ENCODE measurements at places on chromosomes 1 and 21.

GRCh38 chr1:194929357-194929756 lies 1678.9 kb downstream of the KCNT2 start:
- DNase-seq = no peak

DNA sequence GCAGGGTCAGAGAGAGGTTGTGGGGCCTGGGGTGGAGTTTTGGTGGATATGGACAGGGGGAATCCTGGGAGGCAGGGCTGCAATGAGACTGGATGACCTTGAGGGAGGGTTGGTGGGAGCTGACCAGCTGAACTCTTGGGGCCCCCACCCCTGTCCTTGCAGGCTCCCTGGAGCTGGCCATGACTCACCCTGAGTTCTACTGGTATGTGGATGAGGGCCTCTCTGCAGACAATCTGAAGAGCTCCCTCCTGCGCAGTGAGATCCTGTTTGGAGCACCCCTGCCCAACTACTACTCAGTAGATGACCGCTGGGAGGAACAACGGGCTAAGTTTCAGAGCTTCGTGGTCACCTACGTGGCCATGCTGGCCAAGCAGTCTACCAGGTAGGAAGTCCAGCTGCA lies 23.6 kb downstream of the DISP3 start:
- DNase-seq = no peak

GRCh38 chr1:209810783-209811182 lies 4.8 kb upstream of the IRF6 start:
- no peak for DNase-seq

GRCh38 chr1:245365095-245366020 lies 210.6 kb downstream of the KIF26B start:
- no peak for DNase-seq

DNA sequence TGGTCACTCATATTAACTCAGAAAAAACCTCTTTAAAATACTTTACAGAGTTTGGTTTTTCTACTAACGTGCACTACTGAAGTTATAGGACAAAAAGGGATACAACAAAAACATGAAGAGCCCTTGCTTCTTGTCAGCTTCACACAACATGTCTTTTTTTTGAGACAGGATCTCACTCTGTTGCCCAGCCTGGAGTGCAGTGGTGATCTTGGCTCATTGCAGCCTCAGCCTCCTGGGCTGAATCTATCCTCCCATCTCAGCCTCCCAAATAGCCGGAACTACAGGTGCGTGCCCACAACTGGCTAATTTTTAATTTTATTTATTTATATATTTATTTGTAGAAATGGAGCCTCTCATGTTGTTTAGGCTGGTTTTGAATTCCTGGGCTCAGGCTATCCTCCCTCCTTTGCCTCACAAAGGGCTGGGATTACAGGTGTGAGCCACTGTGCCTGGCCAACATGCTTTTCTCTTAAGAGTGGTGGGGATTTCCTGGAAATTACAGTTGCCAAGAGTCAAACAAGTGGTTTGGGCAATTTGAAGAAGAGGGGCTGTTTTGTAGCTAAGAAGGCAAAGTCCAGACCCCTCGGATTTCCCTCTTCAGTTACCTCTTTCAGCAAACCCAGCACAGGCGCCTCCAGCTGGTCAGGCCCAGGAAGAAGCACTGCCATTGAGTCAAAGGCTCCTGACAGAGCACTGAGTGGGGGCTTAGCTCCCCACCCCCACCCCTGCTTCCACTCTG lies 6.4 kb upstream of the SMPDL3B start:
- DNase-seq = no peak

DNA sequence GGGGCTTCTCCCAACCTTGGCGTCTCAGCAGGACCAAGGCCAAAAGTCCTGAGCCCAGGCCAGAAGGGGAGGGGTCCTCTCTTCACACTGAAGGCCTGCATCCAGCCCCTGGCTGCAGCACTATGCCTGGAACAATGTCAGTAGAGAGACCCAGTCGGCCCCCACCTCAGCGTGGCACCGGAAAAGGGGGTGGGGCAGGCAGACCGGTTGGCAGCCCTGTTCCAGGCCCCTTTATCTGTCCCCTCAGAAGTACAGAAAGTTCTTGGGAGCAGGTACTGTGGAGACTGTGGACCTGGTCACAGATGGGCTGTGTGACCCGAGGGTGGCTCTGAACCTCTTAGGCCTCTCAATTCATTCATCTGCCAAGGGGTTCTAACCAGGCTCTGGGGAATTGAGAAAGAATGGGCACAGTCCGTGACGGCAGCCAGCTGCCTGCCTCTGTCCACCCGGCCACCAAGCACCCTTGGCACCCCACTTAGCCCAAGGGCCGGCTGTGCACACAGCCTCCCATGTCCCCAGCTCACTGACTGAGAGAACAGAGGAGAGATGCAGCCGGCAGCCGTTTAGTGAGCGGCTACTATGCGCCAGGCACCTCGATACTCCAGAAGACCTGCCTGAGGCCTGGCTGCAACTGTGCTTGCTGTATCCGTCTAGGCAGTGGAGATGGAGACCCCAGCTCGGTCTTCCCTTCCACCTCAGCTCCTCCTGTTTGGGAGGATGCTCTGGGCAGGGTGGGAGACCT lies 23.9 kb downstream of the RUNX3 start:
- no peak for DNase-seq

GRCh38 chr21:41960386-41960785 lies 6.6 kb upstream of the C2CD2 start:
- DNase-seq = no peak

DNA sequence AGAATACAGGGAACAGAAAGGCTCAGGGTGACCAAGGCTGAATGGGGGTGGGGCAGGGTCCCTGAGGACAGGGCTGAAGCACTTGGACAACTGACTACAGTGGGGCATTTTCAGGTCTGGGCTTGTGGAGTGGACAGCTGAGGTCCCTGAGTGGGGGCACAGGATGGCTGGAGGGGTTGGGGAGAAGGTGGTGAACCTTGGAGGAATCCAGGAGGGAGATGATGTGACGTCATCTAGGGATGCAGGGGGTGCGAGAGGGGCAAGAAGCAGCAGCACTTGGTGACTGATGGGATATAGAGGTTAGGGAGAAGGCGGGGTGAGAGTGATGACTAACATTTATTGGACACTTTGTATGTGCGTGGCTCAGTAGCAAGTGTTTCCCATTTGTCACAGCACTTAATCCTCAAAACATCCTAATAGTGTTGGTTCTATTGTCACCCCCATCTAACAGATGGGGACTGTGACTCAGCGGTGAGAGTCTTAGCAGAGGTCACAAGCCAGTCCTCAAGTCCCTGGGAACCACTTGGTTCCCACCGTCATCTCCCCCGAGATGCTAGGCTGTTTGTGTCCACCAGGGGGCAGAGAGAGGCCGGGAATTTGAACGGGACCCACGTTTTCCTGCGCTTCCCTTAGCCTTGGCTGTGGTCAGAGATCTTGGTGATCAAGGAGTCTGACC lies 27.9 kb upstream of the BMP8B start:
- DNase-seq = peak; percentile 49

DNA sequence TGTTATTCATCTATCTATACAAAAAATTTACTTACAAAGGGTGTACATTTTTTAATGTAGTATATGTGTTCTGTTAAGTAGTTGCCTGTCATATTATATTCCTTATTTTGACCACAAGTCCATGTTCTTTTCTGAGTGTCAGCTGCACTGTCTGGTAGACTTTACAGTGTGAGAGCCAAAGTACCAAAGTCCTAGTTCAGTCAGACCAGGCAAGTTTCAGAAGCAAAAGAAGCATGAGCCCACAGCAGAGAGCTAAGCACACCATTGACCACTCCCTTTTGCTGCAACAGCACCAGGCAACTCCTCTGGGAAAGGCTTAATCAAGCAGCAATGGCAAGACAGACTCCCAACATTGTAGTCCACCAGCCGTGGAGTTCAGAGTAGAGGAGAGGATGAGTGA lies 631.9 kb upstream of the PKN2 start:
- DNase-seq = no peak

GRCh38 chr1:28517649-28517999 lies 11.8 kb downstream of the RCC1 start:
- DNase-seq = no peak

- DNase-seq = no peak
Observed at GRCh38 chr1:201554190-201554600, 15.3 kb downstream of the NAV1 start.

DNA sequence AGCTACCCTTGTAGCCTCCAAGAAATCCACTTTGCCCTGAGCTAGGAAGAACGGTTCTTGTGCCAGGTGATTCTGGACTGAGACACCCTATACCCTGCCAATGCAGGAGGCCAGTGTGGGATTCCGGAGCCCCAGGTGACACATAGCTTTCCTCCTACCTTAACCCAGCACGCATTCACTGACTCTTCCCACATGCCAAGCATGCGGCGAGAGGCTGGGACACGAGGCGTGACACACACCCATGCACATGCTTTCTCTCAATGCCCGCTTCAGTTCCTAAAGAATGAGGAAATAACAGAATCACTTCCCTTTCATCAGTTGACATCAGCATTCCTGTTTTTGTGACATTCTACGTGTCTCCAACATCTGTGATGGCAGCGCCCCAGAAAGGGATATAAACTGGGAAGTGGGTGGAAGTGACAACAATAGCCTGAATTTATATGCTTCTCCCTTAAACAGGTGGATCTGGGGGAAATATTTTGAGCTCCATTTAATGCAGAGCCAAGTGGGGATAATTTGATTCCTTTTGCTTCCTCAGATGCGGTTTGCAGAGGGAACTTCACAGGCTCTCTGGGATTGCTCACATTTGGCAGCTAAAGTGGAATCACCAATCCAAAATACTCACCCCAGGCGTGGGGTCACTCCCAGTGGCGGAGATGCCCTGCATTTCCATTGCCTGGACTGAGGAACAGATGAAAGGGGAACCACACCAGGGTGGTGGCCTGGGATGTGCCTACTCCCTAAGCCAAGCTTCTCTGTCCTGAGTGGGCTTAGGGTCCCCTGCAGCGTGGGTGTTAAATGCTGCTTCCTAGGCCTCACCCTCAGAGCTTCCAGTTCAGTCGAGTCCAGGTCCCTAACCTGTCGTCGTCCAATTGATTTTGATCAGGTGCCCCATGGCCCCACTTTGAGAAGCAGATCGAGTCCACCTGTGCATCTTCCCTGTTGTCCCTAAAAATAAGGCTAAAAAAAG lies 445.1 kb downstream of the SIPA1L2 start:
- DNase-seq = no peak

DNA sequence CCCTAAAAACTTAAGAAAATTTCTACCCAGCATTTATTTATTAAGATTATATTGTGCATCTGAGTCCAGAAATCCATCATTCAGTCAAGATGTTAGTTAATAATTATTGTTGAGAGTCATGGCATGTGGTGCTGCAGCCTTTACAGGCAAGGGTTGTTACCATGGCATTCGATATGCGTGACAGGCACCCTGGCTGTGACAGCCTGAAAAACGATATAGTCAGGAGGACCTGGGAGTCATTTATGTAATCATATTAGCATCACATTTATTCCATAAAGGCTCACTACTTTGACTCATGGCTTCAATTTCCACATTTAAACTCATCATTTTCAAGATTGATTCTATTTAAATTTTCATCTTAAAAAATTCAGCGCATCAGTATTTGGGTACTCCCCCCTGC lies 68.0 kb downstream of the CACHD1 start:
- no peak for DNase-seq

- DNase-seq = no peak
Observed at GRCh38 chr1:235069577-235070563, 58.8 kb downstream of the TOMM20 start.

DNA sequence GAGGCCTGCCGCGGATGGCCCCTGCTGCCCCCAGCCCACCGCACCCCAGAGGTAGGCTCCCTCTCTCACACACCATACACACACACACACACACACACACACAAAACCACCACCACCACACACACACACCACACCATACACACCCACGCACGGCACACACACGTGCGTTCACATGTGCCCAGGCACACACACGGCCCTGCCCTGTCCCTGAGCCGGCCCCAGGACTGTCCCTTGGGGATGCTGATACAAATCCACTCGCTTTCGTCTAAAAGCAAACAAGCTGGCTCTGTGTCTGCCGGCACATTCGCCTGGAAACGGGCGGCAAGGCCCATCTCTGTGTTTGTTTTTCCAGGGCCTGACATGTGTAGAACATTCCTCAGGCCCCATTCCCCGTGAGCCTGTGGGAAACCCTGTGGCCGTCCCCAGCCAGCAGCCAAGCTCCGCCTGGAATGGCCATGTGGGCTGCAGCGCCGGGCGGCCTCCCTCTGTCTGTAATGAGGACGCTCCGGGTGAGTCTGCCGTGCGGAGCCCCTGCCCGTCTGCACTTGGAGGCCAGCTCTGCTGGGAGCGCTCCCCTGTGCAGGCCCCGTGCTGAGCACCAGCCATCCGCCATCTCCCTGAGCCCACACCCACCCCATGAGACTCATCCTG lies 67.4 kb downstream of the DMRTB1 start:
- no peak for DNase-seq

- no peak for DNase-seq
Observed at GRCh38 chr1:27538793-27539192, 48.8 kb upstream of the WASF2 start.

GRCh38 chr1:150567341-150567716 lies 12.1 kb downstream of the MCL1 start:
- no peak for DNase-seq

GRCh38 chr21:40176724-40177123 lies 309.5 kb downstream of the PCP4 start:
- no peak for DNase-seq

DNA sequence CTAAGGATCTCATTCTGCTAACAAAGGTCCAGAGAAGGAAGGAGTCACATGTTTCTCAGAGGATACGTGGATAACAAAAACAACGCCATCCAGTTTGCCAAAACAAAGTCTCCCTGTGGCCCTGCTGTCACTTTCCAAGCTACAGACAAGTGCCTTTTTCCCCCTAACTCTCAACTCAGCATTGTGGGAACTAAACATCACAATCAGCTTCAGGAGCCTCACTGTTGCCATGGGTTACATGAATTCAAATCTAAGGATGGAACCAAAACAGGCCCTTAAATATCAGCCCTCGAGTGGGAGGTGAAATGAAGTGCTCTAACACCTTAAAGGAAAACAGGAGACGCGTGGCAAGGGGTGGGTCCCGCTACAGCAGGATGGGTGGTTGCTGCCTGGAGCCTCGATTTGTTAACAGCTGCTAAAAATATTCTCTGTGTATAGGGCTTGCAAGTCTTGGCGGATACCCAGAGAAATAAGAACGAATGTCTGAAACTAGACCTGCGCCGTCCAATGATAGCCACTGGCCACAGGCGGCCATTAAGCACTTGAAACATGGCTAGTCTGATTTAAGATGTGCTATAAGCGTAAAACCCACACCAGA lies 66.4 kb upstream of the SOD1 start:
- DNase-seq = no peak
